ENCODE measurements at places on chromosomes 12 and 14. TPM values are rescaled to one million over a fixed set of nuclear protein-coding genes. Genes with fewer than 3 reads are reported as not detected.
A peak's percentile ranks its signal among the peaks of the same experiment; 100 is the strongest.

- no peaks in the 10 kb centered on the region for H3K27me3 ChIP-seq
- no peak overlapping the region for H3K27ac ChIP-seq
- no peaks in the 10 kb centered on the region for H3K4me1 ChIP-seq
- no peak for DNase-seq
- no peak overlapping the region for H3K4me3 ChIP-seq
- no peaks in the 10 kb centered on the region for H3K36me3 ChIP-seq
These were observed 101.6 kb upstream of the ESRRB start for GRCh38 chr14:76274324-76274723.

DNA sequence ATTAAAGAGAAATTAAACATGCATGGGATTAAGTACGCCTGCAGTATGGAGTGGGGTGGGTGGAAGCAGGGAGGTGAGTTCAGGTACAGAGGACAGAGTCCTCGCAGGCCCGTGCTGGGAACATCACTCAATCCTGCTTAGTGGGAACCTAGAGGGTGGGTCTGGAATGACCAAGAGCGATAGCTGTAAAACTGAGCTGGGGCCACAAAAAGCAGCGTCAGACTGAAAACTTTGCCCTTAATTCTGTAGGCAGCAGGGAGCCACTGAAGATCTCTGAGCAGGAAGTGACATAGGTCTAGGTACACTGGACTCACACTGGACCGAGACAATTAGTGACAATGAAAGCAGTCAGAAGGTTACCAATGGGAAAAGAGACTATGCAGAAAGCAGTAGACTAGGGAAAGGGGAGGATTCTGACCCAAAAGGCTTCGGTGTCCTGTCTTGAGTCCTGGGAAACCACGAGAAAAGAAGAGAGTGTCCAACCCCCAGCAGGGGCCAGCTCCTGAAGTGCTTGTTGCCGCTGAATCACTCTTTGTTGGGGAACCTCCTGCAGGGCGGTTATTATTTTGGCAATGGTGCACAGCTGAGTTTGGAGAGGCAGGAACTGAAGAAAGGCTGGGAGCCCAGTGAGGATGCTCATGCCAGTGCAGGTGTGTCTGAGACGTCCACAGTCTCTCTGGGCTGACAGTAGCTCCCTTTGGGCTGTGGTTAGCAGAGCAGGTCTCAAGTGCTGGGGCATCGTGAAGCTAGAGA is 97.4 kb downstream of the PLXNC1 start:
- no peaks in the 10 kb centered on the region for H3K4me1 ChIP-seq
- no peak overlapping the region for H3K4me3 ChIP-seq
- H3K27me3 ChIP-seq: no peaks in the 10 kb centered on the region
- no peak overlapping the region for H3K27ac ChIP-seq

DNA sequence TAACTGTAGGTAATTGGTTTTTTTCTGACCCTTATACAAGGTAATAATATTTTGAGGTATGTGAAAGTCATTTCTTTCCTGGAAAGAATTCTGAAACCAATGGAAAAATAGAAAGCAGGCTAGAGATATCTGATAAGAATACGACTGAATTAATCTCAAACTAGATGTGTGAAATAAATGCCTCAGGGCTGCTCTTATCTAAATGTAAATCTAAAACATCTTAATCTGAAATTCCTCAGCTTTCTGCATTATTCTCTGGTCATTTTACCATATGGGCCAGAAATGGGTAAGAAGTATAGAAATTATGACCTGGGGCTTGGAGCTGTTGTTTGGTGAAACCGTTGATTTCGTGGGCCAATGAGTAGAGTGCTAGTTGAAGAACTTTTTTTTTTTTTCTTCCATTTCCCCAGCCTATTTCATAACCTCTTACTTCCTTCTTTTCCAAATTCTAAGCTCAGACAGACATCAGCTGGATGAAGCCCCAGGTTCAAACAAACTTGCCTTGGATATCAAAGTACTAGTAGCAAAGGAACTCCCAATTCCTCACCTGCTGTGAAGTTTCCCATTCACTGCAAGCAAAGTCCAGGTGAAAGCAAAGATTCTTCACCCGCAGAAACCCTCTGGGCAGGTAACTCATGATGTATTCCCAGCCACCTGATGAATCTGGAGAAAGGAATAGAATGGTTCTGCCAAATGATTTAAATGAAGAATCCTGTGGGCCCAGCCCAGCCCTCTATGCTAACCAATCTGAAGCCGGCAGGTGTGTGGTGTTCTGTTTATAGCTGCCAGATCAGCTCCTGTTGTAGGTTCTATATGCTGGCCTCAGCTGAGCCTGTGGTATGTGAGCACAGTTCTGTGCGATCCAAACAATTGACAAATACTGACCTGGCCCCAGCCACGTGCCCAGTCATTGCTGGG is 9.7 kb upstream of the FOS start:
- no peaks in the 10 kb centered on the region for H3K4me1 ChIP-seq
- H3K36me3 ChIP-seq: no peaks in the 10 kb centered on the region
- no peak overlapping the region for H3K27ac ChIP-seq
- no peaks in the 10 kb centered on the region for H3K27me3 ChIP-seq
- no peak for DNase-seq
- H3K4me3 ChIP-seq: no peak overlapping the region

DNA sequence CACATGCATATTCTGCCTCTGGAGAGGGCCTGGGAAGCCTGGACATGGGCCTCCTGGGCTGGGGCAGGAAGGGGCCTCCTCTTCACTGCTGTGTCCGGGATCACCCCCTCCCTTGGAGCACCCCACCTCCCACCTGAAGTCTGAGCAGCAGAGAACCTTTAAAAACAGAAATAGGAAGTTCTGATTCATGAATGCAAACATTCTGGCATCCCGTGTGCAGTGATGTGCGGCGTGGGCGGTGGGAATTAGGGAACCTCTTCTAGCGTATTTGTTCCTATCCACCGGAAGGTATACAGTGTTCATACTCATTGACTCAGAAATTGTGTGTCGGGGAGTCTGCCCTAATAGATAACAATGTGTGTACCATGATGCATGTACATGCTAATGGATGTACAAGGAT is 46.2 kb downstream of the C14orf132 start:
- no peaks in the 10 kb centered on the region for H3K4me1 ChIP-seq
- no peak overlapping the region for H3K27ac ChIP-seq
- DNase-seq: no peak
- no peak overlapping the region for H3K4me3 ChIP-seq
- no peaks in the 10 kb centered on the region for H3K36me3 ChIP-seq

DNA sequence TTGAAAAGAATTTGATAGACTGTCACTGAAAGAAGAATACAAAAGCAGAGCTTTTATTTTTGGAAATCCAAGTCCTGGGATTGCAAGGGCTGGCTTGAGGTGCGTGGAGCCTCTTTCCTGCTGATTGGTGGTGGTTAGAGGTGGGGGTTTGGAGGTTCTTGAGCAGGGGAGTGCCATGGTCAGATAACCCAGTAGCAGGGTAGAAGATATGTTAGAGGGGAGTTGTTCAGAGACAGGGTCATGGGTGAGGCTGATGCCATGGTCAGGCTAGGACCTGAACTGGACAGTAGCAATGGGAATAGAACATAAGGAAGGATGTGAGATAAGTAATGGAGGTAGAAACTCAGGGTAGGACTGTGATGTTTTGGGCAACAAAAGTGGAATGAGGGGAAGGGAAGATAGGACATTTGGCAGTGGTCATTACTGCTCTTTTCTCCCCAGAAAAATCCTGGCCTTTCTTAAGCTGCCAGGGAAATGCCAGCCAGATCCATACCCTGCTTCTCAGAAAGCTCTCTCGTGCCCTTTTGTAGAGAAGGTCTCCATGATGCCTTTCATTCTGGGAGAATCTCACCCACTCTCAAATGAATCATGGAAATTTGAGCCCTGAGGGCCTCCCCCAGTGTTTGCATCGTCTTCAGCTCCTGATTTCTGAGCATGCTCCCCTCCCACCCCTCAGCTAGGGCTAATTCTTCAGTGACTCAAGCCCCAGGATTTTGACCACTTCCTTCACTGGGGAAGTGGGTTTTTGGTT is 9.5 kb downstream of the EMP1 start:
- H3K4me3 ChIP-seq: no peak overlapping the region
- H3K4me1 ChIP-seq: peaks cover 51% of the 10 kb centered on the region
- H3K36me3 ChIP-seq: no peaks in the 10 kb centered on the region
- no peaks in the 10 kb centered on the region for H3K27me3 ChIP-seq

GRCh38 chr12:15428632-15429031 is 106.3 kb downstream of the PTPRO start:
- no peak overlapping the region for H3K27ac ChIP-seq
- no peaks in the 10 kb centered on the region for H3K36me3 ChIP-seq
- H3K4me3 ChIP-seq: no peak overlapping the region
- DNase-seq: no peak
- no peaks in the 10 kb centered on the region for H3K27me3 ChIP-seq

DNA sequence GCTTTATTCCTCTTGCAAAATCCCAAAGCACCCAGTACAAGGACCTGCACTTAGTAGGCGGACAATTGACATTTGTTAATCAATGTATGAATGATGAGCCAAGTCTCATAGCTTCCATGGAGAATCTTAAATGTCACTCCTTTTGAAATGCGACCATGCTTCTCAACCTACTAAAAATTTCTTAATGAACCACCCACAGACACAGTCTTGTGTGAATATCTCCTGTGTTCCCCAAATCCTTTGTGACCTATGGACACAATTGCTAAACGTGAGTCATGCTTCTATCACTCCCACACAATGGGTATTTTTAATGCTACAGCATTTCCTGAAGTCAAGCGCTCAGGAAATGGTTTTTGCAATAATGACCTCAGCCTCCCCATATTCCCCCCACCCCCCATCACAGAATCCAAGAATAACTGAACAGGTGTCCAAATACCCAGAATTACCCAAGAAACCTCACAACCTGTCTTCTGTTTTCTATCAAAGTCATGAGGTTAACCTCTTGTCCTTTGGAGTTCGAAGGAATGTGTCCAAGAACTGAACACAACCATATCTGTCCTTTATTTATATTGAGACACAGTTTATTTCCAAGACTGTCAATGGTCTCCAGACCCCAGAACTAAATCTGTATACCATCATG is 163.6 kb upstream of the PLEKHG7 start:
- no peaks in the 10 kb centered on the region for H3K27me3 ChIP-seq
- no peak for DNase-seq
- no peak overlapping the region for H3K4me3 ChIP-seq
- no peak overlapping the region for H3K27ac ChIP-seq
- no peaks in the 10 kb centered on the region for H3K36me3 ChIP-seq
- no peaks in the 10 kb centered on the region for H3K4me1 ChIP-seq

GRCh38 chr12:43292699-43293098 is 259.3 kb downstream of the ADAMTS20 start:
- no peak overlapping the region for H3K27ac ChIP-seq
- H3K36me3 ChIP-seq: no peaks in the 10 kb centered on the region
- DNase-seq: no peak
- H3K27me3 ChIP-seq: no peaks in the 10 kb centered on the region

GRCh38 chr12:25843976-25844375 is 114.5 kb upstream of the RASSF8 start:
- H3K36me3 ChIP-seq: no peaks in the 10 kb centered on the region
- H3K4me1 ChIP-seq: no peaks in the 10 kb centered on the region
- H3K27ac ChIP-seq: no peak overlapping the region
- H3K4me3 ChIP-seq: no peak overlapping the region

DNA sequence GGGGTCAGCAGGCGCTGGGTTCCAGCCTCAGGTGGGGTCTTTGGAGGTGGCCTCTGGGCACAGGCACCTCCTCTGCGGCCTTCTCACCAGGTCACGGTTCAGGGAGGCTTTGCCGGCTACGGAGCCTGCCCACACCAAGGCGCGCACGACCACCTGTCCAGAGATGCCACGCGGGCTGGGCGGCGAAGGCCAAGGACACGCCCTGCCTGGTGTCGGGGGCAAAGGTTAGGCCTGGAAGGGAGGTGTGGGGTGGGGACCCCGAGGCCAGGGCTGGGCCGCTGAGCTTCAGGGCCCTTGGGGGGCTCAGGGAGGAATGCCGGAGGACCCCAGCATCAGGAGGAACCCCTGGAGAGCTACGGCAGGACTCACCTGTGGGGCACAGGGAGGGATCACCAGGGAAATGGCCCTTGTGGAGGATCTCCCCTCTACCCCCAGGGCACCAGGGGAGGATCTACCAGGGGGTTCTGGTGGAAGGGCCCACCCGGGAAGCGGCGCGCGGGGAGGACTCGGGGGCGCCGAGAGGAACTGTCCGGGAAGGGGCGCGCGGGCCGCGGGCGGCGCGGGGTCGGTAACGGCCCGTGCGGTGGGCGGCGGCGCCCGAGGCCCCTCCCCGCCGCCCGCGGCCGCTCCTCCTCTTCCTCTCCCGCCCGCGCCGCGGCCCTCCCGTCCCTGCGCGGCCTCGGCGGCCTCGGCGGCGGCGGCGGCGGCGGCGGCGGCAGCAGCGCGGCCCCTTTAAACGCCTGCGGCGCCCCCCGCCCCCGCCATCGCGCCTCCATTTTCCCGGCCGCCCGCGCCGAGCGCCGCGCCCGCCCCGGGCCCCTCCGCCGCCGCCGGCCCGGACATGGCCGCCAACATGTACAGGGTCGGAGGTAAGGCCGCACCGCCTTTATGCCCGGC is at the start of gene MTA1:
Gene MTA1, plus strand, starts transcription at position 633 of the 897 bp plus-strand sequence. Its CDS starts 209 bp downstream, at position 842.
- no peaks in the 10 kb centered on the region for H3K36me3 ChIP-seq
- H3K27ac ChIP-seq: peak within 1 kb of the TSS; percentile 75
- no peaks in the 10 kb centered on the region for H3K27me3 ChIP-seq
- peak; percentile 73 for DNase-seq
- peak within 1 kb of the TSS; percentile 57 for H3K4me3 ChIP-seq

DNA sequence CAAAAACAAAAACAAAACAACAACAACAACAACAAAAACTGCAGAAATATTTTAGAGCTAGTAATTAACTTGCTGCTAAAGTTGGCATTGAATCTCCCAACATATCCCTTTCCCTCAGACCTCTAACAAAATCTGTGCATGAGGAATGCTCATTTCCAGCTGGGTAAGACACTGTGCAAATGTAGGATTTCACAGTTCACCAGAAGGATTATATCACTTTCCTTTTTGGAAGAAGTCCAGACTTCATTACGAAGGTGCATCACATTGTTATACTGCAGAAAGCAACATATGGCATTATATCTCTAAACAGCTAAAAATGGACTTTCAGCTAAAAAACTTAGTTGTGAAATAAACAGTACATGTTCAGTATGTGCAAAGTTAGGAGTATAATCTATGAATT is 341.8 kb downstream of the FSCB start:
- H3K27ac ChIP-seq: no peak overlapping the region
- DNase-seq: no peak
- no peaks in the 10 kb centered on the region for H3K27me3 ChIP-seq
- no peak overlapping the region for H3K4me3 ChIP-seq
- no peaks in the 10 kb centered on the region for H3K4me1 ChIP-seq

DNA sequence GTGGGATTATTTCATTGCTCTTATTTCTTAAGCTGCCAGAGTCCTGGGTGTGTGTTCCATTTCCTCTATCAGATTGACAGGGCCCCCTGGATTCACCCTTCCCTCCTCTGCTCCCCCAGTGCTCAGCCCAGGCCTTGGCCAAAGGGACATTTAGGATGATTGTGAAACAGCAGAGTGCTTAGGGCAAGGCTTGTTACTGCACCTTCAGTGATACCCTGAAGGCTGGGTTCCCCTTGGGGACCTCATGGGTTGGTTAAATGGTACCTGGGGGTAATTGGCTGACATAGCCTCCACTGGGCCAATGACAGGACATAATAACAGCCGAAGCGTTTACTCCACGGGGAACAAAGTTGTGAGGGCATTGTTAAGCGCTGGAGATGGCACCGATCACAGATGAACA is 1.3 kb upstream of the KRT72 start:
- no peak overlapping the region for H3K27ac ChIP-seq
- H3K27me3 ChIP-seq: no peaks in the 10 kb centered on the region
- H3K4me1 ChIP-seq: no peaks in the 10 kb centered on the region

TAS2R19 gene
- 3.2 TPM for total RNA-seq

LIN7A gene
- total RNA-seq: 5.0 TPM

FKBP11 gene
- total RNA-seq: 7.5 TPM

HSPA2 gene
- 8.6 TPM for total RNA-seq
